MCF 10A (cell line): ENCODE measurements at places on chromosomes 4 and X.

GRCh38 chr4:96134806-96135205 lies 294.9 kb downstream of the PDHA2 start:
- H3K4me1 ChIP-seq, result no peaks in the 10 kb centered on the region
- H3K4me3 ChIP-seq, result no peak overlapping the region
- H3K36me3 ChIP-seq, result no peaks in the 10 kb centered on the region
- DNase-seq, result no peak

GRCh38 chr4:21765810-21766407 lies 182.7 kb downstream of the KCNIP4 start:
- DNase-seq, result peak; percentile 73
- H3K36me3 ChIP-seq, result no peaks in the 10 kb centered on the region
- no peak overlapping the region for H3K27ac ChIP-seq
- H3K4me3 ChIP-seq, result no peak overlapping the region

GRCh38 chr4:75107755-75108612 lies 175.1 kb downstream of the PARM1 start:
- no peaks in the 10 kb centered on the region for H3K27me3 ChIP-seq
- H3K4me3 ChIP-seq, result no peak overlapping the region
- H3K4me1 ChIP-seq, result no peaks in the 10 kb centered on the region
- peak; percentile 17 for DNase-seq

DNA sequence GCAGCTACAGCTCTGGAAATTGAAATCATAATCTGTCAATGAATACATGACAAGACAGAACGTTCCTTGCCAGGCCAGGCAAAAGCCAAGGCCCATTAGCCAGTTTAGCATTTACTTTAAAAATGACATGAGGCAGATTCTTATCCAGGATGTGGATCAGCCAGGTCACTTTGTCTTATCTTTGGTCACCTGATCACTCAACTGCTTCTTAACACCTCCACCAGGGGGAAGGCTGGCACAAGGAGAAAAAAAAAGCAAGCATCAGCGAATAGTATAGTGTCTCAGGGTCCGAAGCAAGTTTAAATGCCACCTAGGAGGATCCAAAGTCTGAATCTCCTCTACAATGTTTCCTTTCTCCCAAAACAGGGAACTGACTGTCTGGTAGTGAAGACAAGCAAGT lies 18.8 kb downstream of the ATP1B4 start:
- peaks cover 51% of the 10 kb centered on the region for H3K27me3 ChIP-seq
- H3K4me1 ChIP-seq, result no peaks in the 10 kb centered on the region
- peak; percentile 68 for DNase-seq
- H3K27ac ChIP-seq, result no peak overlapping the region
- H3K36me3 ChIP-seq, result no peaks in the 10 kb centered on the region

DNA sequence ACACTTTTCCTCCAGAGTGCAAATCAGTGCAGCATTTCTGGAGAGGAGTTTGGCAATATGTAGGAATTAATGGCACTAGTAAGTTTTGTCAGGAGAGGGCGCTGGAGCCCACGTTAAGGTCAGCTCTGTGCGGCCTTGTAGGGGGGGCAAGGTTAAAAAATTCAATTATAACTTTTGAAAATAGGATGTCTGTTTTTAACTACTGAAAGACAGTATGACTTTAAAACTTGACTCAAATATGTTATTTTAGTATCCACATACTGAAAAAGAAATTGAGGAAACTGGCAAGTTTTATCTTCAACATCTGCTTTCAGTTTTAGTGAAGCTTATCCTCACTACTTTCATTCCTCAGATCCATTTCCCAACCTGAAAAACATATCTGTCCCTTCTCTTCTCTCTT lies 30.9 kb upstream of the HSD17B13 start:
- peaks cover 18% of the 10 kb centered on the region for H3K4me1 ChIP-seq
- DNase-seq, result peak; percentile 71
- peak overlapping the region; percentile 79 for H3K27ac ChIP-seq
- no peaks in the 10 kb centered on the region for H3K27me3 ChIP-seq
- no peak overlapping the region for H3K4me3 ChIP-seq

GRCh38 chrX:123189338-123189737 lies 5.3 kb downstream of the GRIA3 start:
- H3K4me3 ChIP-seq, result no peak overlapping the region
- DNase-seq, result no peak
- H3K4me1 ChIP-seq, result no peaks in the 10 kb centered on the region
- no peaks in the 10 kb centered on the region for H3K27me3 ChIP-seq
- no peak overlapping the region for H3K27ac ChIP-seq
